ENCODE measurements at places on chromosomes 12 and 14.

- no peak for DNase-seq
These were observed 134.4 kb upstream of the FGD4 start for GRCh38 chr12:32264961-32265360.

- DNase-seq: no peak
These were observed 13.8 kb downstream of the PLD4 start for GRCh38 chr14:104938436-104938835.

DNA sequence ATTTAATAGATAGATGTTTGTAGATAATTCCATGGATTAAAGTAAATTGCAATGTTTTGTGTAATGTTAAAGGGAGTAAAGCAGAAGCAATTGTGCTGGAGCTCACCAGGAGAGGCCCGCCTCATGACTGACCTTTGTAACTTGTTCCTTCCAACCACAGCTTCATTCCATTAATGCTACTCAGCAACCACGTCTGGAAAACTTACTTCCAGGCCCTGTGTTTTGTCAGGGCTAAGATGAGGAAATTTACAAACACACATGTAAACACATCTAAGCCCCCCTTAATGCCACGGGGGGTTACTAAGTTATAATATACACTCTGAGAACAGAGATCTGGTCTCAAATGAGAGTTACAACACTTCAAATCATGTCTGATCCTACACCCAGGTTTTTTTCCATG lies 12.4 kb downstream of the LUM start:
- DNase-seq: no peak

- no peak for DNase-seq
These were observed 19.5 kb downstream of the PITPNM2 start for GRCh38 chr12:123131291-123131832.

DNA sequence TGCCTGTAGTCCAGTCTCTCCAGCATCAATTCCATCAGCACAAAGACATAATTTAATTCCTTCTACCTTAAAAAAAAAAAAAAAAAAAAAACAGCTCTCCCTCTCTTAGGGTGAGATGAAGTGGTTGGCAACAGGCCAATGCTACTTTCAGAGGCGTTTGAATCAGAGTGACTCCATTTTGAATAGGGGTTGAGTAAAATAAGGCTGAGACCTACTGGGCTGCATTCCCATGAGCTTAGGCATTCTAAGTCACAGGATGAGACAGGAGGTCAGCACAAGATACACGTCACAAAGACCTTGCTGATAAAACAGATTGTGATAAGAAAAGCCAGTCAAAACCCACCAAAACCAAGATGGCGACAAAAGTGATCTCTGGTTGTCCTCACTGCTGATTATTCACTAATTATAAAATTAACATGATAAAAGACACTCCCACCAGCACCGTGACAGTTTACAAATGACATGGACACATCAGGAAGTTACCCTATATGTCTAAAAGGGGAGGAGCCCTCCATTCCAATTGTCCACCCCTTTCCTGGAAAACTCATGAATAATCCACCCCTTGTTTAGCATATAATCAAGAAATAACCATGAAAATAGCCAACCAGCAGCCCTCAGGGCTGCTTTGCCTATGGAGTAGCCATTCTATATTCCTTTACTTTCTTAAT lies 6.9 kb upstream of the TCL1B start:
- DNase-seq: no peak

DNA sequence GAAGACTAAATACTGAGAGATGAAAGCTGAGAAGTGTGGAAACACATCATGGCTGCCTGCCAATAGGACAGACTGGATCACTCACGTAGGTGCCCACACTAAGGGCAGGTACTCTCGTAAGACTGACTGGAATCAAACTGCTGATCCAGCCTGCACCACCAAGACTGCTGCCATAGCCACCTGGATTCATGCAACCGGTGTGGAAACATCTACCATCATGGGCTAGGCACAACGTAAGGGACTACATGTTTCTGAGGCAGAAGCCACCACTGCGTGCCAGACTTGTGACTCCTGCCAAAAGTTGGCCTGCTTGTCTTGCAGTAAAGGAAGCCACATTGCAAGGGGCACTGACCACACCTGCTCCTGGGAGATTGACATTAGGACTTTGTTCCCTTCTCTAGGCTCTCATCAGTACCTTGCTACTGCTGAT lies 3.8 kb downstream of the POMT2 start:
- DNase-seq: no peak

- no peak for DNase-seq
These were observed 148.0 kb upstream of the NUDT4 start for GRCh38 chr12:93229494-93230325.

GRCh38 chr14:23478109-23478759 lies 8.7 kb downstream of the NGDN start:
- DNase-seq: no peak

DNA sequence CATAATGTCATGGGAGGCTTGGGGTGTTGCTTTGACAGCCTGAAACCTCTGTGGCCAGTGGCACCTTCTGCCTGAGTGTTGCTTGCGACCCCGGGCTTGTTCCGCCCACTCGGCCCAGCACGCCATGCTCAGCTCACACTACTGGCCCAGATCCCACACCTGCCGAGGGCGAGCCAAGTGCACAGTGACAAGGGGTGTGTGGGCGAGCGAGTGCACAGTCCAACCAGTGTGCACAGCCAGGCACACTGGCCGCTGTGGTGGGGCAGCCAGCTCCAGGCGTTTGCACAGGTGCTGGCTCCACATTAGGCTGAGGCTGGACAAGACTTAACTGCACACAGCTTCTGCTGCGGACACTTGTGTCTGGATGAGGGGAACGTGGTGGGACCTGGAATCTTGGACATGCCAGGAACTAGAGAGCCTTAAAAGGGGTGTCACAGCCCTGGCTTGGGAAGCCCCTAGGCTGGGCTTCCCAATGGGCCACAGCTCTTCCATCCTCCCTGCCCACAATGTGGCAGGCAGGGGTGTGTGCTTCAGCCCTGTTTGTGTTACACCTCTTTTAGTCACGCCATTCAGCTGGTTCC lies 609.2 kb upstream of the FOXG1 start:
- no peak for DNase-seq

DNA sequence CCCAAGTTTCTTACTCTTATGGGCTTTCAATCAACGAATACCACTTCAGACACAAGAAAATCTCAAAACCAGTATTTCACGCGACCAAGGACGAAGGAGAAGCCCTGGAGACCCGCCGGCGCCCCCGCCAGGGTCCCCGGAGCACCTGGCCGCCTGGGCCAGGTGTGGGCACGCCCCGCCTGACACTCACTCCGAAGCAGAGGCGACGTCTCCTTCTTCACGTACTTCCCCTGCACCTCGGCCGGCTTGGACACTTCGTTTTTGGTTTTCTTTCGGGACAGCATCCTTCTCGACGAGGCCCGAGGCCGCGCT lies 466 bp downstream of the SAV1 start:
- DNase-seq: no peak

DNA sequence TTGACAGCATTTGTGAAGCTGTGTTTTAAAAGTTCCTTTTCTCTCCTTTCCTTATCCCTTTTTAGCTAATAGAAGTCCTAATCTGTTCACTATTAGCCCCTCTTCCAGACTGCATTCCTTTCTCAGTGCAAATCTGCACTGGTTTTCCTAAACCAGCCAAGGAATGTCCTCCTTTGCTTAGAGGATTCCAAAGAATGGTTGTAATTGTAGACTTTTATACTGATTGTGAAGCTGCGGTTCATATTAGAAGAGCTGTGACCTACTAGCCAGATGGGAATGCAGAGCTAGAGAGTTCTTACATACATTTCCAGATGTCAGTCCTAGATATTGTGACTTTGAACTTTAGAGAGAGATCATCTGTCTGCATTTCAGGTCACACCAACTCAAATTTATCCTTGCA lies 79.8 kb downstream of the MYRFL start:
- no peak for DNase-seq

GRCh38 chr12:120032242-120032641 lies 43.2 kb downstream of the BICDL1 start:
- no peak for DNase-seq

DNA sequence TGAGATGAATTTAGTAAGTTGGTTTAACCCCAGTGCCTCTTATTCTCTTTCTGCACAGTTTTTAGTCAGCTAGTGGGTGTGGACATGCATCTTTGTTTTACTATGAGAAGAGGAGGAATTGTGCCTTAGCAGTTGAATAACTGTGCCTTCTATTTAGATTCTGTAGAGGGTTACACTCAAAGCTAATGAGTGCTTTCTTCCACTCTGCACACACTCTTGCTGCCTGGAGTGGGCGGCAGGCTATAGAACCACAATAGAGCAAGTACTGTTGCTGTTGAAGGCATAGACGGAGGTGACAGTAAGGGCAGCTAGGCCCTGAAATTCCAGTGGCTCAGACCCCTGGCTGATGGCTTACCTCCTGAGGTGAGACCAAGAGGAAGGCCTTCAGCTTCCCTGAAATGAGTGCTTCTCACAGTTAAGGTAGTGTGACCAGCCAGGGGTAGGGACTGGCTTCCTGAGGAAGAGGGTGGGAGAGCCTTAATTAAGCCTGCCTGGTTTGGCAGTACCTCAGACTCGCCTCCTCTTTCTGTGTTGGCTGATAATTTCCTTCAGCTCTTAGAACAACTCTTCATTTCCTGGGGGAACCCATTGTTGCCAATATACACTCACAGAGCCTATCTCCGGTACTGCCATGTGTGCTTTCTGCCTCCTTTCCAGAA lies 24.7 kb downstream of the SUSD6 start:
- DNase-seq: no peak

DNA sequence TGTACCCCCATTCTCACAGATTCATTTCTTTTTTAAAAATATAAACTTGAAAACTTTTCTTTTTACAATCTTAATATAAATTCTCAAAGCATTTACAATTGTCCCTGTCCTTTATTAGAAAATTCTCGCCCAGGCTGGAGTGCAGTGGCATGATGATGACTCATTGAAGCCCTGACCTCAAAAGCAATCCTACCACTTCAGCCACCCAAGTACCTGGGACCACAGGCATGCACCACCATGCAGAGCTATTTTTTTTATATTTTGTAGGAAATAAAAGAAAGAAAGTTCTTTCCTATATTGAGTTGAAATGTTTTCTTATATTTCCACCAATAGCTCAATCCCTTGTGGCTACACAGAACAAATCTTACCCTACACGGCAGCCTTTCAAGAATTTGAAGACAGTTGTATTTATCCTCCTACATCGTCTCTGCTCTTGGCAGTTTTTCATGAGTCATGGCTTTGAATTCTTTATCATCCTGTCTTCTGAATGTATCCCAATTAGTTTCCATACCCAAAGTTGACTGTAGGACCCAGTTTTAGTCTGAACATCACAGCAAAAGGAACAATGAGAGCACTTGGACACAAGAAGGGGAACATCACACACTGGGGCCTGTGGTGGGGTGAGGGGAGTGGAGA lies 52.4 kb downstream of the SYT1 start:
- DNase-seq: no peak

DNA sequence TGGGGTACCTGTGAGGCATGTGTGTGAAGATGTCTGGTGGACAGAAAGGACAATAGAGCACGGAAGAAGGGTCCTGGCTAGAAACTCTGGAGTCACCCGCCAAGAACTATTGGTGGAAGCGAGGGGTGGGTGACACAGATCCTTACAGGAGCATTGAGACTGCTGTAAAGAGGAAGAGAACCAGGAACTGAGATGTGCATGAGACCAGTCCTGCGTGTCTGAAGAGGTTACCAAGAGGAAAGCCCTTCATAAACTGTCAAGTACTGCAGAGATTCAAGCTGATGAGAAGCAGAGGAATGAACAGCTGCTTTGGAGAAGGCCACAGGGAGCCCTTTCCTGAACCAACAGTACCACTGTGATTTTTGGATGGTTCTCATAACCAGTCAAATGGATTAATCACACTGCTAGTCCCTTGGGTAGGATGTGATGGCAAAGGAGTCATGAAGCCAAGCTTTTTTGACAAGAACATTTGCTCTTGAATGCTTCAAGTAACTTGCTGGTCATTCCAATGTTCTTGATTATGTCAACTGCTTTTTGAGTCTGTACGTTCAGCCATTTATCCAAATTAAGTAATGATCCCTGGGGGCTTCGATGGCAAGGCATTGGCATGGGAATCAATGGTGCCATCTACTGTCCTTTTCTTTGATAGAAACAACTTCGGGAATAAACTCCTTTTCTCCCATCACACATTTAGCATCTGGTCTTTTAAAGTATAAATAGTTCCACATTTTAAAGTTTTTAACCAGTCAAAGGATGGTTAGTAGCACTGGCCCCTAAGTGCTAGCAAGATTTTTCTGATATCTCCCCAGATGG lies 42.9 kb downstream of the GPR135 start:
- DNase-seq: no peak

DNA sequence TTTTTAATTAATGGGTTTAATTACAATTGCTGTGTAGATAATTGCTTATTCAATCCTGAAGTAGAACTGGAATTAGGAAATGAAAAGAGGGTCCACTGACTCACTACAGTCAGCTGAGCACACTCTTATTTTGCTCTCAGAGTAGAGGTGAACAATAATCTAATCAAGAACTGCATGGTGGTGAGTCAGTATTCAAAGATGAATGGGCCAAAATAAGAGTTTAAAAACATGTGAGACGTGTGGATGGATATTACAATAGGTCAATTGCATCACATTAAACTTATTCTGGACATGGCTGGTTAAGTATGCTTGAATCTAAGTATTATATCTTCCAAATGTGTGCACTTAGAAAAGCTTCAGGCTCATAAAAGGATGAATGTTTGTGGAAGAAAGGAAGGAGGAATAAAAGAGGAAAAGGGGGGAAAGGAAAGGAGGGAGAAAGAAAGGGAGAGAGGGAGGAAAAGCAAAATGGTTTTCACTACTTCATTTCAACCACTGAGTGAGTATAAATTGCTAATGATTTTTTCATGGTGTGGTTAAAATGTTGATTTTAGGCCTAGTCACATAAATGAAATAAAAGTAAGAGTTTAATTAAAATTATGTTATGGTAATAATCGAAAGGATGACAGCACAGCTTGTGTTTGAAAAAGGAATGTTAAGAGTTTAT lies 27.0 kb upstream of the EEA1 start:
- DNase-seq: no peak

DNA sequence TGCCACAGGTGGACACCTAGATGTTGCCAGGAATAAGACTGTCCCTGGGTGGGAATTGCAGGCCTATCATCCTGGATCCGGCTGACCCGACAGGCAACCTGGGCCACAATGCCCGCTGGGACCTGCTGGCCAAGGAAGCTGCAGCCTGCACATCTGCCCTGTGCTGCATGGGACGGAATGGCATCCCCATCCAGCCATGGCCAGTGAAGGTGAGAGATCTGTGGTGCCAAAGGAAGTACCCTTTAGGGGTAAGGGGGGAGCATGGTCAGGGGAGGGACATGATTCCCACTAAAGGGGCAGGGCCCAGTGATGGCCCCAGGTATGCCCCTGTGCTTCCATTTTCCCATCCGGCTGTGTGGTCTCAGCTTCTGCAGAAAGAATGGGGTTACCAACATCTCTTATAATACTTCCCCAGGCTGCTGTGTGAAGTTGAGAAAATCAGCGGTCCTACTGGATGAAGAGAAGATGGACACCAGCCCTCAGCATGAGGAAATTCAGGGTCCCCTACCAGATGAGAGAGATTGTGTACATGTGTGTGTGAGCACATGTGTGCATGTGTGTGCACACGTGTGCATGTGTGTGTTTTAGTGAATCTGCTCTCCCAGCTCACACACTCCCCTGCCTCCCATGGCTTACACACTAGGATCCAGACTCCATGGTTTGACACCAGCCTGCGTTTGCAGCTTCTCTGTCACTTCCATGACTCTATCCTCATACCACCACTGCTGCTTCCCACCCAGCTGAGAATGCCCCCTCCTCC lies 8.6 kb upstream of the OAS2 start:
- DNase-seq: no peak
